ENCODE measurements at places on chromosomes 4 and X.

- DNase-seq = no peak
Observed at GRCh38 chrX:22952010-22952409, 47.8 kb upstream of the DDX53 start.

- no peak for DNase-seq
Observed at GRCh38 chr4:121773883-121774282, 8.9 kb upstream of the SMIM43 start.

- DNase-seq = no peak
Observed at GRCh38 chr4:189177130-189177529, 763.5 kb upstream of the FRG1 start.

DNA sequence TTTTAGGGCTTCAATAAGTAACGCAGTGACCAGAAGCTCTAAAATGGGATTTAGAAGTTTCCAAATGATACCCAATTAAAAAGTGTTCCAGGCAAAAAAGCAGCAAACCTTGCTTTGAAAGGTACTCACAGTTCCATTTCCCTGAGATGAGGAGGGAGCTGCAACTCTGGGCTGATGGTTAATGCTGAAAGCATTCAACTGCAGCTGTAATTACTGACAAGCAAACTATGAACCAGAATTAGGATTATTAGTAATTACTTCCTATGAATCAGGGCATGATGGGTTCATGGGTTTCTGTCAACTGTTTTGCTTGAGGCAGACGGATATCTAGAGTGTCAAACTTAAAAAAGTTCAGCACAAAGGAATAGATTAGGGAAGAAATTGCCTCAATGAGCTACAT, 357.4 kb downstream of the STIM2 start:
- DNase-seq = no peak

- no peak for DNase-seq
Observed at GRCh38 chrX:124392794-124393193, 46.4 kb downstream of the SH2D1A start.

GRCh38 chrX:2374086-2374485, 126.7 kb downstream of the DHRSX start:
- peak; percentile 79 for DNase-seq

- DNase-seq = no peak
Observed at GRCh38 chr4:113785781-113786180, 24.2 kb upstream of the CAMK2D start.

DNA sequence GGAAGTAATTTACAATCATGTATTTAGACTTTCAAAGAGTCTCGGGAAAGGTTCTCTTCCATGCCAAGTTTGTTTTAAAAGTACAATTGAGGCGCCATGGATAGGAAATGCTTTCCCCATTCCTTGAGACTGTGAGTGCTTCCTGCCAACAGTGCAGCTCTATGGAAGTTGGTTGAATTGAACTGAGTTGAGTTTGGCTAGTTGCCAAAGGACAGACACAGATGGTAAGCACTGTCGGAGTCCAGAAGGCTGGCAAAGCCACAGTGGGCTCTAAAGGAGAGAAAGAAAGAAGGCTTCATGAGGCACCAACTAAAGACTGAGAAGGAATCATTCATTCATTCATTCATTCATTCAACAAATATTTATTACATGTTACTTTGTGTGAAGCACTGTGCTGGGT, 4.3 kb upstream of the KCNE5 start:
- DNase-seq = no peak

GRCh38 chrX:53714580-53715345, 28.2 kb upstream of the HUWE1 start:
- no peak for DNase-seq

GRCh38 chr4:147123146-147123545, 177.5 kb upstream of the TTC29 start:
- peak; percentile 77 for DNase-seq

DNA sequence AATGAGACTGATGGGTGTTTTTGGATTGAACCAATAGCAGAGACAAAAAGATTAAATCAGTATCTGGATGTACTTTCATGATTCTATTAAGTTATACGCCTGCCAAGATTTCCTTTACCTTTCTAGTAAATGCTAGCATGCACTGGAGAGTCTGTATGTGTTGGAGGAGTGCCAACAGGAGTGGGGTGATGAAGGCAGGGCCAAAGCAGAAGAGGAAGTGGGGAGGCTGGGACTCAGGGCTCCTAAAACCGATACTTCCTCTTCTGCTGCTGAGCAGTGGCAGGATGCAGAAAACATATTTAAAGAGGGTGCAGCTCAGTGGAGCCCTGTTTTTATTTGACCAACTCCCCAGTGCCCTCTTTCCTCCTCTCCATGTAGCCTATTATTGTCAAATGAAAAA, 5.6 kb downstream of the CYSLTR1 start:
- DNase-seq = no peak

DNA sequence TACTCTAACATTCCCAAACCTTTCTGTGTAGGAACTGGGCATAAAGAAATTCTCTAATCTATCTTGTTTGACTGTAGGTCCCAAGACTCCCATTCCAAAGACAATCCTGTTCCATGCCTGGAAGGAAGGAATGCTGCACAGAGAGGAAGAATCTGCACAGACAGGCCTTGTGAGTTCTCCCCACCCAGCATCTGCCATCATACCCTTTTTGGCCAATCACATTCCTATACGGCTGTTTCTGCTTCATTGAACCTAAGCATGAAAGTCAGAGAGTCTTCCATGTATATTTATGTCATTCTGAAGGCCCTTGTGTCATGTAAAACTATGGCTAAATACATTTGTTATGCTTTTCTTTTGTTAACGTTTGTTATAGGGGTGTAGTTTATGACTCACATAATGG, 667.7 kb upstream of the IGFBP7 start:
- DNase-seq = no peak

DNA sequence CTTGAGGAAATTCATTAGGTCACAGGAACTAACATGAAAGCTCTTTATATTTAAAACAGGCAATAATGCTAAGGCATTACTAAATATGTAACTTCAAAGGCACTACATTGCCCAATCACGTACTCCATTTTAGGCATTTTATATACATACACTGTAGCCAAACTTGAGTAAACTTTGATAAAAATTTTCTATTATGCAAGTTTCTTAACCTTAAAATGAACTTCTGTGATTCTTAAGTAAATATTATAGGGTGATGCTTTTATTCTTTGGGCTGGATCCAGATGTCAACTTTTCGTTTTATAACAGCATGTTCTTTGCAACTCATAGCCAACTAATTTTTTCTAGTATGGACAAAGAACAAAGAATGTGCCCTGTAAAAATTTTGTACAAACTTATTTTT, 28.3 kb upstream of the MAP9 start:
- peak; percentile 9 for DNase-seq

GRCh38 chrX:9555354-9555753, 90.5 kb downstream of the TBL1X start:
- DNase-seq = no peak
